ENCODE measurements at places on chromosomes 2 and 18.
A peak's percentile ranks its signal among the peaks of the same experiment; 100 is the strongest.

DNA sequence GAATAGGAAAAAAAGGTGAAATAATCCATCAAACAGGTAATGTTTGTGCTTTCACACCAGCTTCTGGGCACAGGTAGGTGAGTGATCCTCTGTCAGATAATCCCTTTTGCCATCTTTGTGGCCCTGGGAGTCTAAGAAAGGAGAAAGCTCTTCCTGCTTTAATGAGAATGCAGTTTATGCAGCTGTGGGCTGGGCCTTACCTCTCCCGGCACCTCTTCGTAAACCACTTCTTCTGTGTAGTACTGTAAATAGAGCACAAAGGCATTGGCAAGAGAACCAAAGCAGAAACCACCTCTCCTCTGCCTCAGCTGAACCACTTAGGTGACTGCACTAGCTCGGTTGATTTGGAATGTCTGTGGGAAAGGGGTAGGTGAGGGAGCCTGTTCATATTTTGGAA, 4.9 kb downstream of the NEB start:
- DNase-seq, result no peak

DNA sequence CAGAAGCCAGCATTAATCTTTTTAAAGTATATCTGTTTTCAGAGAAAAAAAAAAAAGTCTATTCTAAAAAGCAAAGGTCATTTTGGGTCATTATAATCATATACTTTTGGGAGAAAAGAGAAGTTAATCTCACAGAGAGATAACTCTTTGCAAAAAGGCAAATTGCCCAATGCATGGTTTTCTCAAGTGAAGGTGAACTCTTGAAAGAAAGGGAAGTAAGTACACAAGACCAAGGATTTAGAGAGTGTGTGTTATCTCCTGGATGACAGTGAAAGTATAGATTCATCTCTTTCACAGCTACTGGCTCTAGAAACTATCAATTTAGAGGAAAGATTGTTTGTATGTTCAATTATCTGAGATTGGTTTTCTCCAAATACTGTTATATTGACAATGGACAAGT, 151.4 kb downstream of the CD8B2 start:
- no peak for DNase-seq

GRCh38 chr2:17822445-17823117, 6.3 kb downstream of the MSGN1 start:
- no peak for DNase-seq

DNA sequence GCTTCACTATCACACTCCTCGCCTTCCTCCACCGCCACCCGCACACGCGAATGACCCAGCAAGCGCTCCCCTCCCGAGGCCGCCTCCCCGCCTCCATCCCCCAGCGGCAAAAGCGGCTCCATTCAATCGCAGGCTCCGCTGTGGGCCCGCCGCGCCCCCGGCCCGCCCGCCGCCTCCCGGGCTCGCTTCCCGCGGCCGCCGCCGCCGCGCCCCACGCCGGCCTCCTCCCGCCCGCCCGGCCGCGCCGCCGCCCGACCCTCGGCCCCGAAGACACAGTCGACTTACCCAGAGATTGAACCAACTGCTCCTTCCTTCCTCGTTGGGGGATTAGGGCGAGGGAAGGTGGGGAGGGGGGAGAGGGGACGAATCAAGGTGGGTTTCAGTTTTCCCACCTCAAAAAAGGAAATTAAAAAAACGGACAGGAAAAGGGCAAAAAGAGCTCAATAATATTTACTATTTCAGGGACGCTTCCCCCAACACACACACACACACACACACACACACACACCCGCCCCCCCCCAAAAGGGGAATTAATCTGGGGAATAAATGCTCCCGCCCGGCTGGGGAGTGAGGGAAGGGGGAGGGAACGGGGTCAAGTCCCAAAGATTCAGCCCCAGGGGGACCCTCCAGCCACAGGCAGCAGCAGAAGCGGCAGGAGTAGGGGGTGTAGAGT, 743 bp downstream of the XPO1 start:
- peak; percentile 18 for DNase-seq

- DNase-seq, result no peak
Observed at GRCh38 chr2:148521181-148521580, 123.4 kb upstream of the EPC2 start.

DNA sequence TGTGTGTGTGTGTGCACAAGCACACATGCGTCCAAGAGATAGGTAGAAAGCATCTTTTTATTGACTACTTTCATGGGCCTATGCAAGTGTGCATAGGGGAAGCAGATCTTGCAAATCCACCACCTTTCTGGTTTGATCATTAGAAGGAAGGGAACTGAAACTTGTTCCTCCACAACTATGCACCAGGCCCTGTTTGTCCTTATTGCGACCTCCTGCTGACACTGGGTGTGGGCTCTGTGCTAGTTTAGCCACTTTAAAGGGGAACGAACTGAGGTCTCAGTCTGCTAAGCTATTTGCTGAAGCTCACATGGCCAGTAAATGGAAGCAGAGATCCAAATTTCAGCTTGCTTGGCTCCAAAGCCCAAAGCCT, 32.1 kb upstream of the INSIG2 start:
- no peak for DNase-seq

DNA sequence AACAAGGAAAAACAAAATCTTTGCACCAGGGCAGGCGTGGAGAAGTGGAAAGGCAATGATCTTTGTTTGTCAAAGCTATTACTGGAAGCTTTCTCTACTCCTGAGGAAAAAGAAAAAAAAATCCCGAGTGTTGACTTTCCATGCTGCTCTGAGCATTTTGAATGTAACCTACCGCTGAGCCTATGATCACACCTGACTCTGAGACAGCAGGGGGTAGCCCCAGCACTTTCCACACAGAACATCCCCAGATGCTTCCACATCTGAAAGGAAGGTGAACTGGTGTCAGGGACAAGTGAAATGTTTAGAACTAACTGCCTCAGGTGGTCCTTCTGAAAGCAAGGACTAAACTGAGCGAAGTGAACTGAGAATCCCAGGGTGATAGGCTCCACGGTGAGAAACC, 1315.1 kb upstream of the DDX18 start:
- DNase-seq, result no peak

DNA sequence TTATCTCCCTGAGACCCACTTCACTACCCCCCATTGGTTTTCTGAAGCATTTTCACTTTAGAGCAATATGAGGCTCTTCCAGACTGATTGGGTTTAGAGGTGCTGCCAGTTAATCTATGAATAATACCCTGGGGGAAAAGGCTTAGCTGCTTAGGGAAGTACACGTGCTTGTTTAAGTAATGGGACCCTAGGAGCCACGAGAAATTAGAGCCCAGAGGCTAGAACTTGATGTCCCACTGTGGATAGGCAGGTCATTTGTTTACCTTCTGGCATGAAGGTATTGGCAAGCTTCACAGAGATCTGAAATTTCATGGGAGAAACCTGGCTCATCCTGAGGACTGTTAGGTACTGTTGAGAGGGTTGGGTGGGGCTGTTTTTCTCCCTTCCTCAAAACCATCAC, 59.7 kb downstream of the CLIP4 start:
- no peak for DNase-seq

DNA sequence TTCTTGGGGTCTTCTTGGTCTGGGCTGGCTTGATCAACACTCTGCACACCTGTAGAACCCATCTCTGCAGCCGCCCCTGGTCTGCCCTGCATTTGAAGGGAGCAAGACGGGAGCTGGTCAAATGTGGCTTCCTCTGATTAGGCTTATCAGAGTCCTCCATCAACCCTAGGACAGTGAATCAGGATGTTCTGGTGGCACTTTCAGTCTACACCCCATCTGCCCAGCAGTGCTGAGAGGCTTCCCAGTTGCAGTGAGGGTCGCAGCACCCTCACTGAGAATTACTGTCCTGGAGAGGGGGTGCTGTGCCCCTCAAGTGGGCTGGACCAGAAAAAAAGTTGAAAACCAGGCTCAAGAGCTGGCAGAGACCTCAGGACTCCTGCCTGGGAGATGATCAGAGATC, 152.9 kb downstream of the DYSF start:
- DNase-seq, result no peak

- peak; percentile 86 for DNase-seq
Observed at GRCh38 chr2:159797543-159798375, at the start of gene CD302. Gene CD302 (minus strand): TSS chr2:159798208. CDS start chr2:159798198, 10 bp downstream.

DNA sequence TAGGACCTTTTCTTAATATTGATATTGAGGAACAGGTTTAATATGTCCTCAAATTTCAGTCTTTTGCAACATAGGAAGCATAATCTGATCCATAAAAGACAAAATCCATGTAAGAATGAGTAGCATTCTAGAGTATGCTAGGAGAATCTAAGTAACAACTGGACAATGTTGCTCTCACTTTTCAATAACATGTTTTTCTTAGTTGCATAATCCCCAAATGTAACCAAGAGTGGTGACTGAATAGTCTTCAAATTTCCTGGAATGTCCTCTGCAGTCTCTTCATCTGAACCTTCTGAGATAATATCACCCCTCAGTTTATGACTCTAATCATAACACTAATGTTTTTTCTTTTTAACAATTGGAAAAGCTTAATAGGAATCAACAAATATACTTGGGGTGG, 110.0 kb upstream of the ZEB2 start:
- no peak for DNase-seq

DNA sequence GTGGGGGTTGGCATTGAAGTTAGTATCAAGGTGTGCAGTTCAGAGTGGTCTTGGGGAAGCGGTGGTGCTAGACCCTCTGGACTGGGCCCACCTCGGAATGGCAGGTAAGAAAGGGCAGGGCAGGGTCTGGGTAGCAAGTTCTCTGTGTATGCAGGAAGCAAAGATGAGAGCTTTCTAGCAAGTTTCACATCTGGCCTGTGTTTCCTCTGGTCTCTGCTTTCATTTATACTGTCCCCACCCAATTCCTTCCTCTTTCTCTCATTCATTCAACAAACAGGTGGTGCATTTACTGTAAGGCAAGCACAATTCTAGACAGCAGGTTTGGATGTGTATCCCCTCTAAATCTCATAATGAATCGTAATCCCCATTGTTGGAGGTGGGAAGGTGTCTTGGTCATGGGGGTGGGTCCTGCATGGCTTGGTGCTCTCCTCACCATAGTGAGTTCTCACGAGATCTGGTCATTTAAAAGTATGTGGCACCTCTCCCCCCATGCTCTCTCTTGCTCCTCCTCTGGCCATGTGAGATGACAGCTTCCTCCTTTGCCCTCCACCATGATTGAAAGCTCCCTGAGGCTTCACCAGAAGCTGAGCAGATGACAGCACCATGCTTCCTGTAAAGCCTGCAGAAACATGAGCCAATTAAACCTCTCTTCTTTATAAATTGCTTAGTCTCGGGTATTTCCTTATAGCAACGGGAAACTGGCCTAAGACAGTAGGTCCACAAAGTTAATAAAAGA, 51.8 kb downstream of the PKDCC start:
- DNase-seq, result no peak

DNA sequence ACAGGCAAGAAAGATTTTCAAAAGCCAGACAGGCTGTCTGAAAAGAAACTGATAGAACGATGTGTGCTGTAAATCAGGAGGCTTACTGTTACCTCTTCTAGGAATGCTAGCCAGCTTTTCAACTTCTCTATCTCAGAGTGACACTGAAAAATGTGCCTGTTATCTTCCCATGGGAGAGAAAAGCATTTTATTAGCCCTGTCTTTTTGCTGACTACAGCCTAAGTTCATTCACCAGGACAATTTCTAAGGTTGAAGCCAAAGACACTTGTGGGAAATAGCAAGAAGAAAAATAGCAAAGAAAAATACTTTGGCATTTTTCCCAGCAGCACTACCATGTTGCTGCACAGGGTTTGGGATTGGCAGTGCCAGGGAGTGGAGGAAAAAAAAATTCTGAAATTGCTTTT, 34.0 kb downstream of the ABCB11 start:
- no peak for DNase-seq

DNA sequence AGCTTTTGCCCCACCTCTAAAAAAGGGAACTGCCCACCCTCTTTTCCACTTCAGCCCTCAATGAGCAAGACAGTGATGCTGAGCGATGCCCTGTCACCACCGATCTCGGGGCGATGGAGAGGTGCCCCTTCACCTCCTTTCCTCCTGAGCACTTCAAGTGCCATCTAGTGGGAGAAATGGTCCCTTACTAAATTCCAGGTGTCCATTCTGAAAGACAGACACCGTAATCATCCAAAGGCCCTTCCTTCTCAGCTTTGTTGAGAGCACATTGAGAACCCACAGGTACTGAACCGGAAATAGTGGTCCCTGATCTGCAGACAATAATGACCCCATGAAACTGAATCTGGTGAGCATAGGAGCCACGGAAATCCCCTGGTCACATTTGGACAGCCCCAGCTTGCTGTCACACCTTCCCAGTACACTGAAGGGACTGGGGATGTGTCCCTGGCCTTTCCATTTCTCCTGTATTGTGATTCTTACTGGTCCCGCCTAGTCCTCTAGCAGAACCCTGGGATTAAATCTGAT, 38.5 kb downstream of the KCTD18 start:
- no peak for DNase-seq

- no peak for DNase-seq
Observed at GRCh38 chr2:136248242-136248641, 130.3 kb upstream of the CXCR4 start.

- peak; percentile 16 for DNase-seq
Observed at GRCh38 chr2:25808006-25808383, 70.3 kb downstream of the ASXL2 start.

GRCh38 chr2:159591221-159591620, 25.1 kb downstream of the BAZ2B start:
- no peak for DNase-seq

- DNase-seq, result no peak
Observed at GRCh38 chr2:213353419-213353818, 69.2 kb downstream of the SPAG16 start.
